ENCODE measurements at places on chromosomes 2 and 18. TPM values are rescaled to one million over a fixed set of nuclear protein-coding genes. Genes with fewer than 3 reads are reported as not detected.
A peak's percentile ranks its signal among the peaks of the same experiment; 100 is the strongest.

GATA6 gene
- 2.5 TPM for total RNA-seq

CHST10 gene
- 21.8 TPM for total RNA-seq

RTP5 gene
- total RNA-seq: not detected

FBXO15 gene
- total RNA-seq: 2.0 TPM

RTKN gene
- 88.4 TPM for total RNA-seq

DSC2 gene
- total RNA-seq: 31.8 TPM

PPP1R1C gene
- 2.1 TPM for total RNA-seq

TUBA3E gene
- not detected for total RNA-seq

TMEM163 gene
- total RNA-seq: 2.4 TPM

- DNase-seq: peak; percentile 26
Observed at GRCh38 chr2:85066874-85067351, 66.3 kb upstream of the TCF7L1 start.

DNA sequence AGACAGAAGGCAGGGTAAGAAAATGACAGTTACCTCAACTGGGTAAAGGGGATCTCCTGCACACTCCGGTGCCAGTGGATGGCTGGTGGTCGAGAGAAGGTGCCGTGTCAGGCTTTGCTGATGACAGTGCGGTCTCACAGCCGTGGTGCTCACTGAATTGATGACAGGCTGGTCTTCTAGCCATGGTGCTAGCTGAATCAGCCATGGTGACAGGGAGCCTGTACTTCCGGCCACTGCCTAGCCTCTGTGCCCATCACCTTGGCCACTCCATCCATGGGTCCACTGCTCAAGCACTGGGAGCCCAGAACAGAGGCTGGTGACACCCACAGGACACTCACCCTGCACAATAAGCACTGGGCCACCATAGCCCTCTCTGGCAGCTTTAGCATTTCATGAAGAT, 315.9 kb downstream of the FBXO15 start:
- no peak for DNase-seq

- no peak for DNase-seq
Observed at GRCh38 chr2:163719331-163719730, 16.5 kb downstream of the FIGN start.

- no peak for DNase-seq
Observed at GRCh38 chr18:51182824-51183223, 14.7 kb downstream of the MEX3C start.

DNA sequence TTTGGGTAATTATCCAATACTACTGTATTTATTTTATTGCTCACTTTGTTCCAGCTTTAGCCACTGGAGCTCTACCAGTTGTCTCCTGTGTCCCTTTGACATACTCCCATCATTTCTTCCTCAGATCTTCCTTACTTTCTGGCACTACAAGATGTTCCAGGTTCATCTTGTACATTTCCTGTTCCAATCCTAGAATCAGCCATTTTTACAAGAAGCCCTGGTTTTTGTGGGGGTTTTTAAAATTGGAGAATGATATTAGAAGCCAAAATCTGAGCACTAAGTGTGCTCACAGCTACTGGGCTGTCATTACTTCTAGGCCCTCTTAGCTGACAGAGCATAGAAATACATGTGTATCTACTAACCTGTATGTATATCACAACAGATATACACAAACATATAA, 164.3 kb downstream of the ZFP36L2 start:
- no peak for DNase-seq

GRCh38 chr2:151374436-151374835, 17.0 kb downstream of the TNFAIP6 start:
- peak; percentile 69 for DNase-seq

- no peak for DNase-seq
Observed at GRCh38 chr2:167293943-167294775, 405.9 kb downstream of the XIRP2 start.

GRCh38 chr2:220513573-220514288, 886.3 kb downstream of the SLC4A3 start:
- no peak for DNase-seq

DNA sequence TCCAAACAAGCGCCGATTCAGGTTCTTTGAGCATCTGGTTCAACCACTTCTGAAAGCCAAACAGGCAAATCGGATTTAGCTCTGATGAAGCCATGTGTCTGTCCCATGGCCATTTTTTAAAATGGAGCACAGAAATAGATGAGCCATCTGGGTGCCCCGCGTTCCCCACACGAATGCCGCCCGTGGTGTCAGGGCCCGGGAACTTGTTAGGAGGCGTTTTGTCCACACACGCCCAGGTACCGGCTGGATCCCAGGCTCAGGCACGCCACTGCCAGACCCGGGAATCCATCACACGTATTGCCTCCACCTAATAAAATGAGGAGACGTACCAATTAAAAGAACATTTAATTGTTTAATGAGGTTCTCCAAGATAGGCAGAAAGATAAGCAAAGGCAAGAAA, 374.4 kb upstream of the SALL3 start:
- DNase-seq: no peak

GRCh38 chr2:75565472-75566462, 5.0 kb upstream of the EVA1A start:
- DNase-seq: peak; percentile 74

DNA sequence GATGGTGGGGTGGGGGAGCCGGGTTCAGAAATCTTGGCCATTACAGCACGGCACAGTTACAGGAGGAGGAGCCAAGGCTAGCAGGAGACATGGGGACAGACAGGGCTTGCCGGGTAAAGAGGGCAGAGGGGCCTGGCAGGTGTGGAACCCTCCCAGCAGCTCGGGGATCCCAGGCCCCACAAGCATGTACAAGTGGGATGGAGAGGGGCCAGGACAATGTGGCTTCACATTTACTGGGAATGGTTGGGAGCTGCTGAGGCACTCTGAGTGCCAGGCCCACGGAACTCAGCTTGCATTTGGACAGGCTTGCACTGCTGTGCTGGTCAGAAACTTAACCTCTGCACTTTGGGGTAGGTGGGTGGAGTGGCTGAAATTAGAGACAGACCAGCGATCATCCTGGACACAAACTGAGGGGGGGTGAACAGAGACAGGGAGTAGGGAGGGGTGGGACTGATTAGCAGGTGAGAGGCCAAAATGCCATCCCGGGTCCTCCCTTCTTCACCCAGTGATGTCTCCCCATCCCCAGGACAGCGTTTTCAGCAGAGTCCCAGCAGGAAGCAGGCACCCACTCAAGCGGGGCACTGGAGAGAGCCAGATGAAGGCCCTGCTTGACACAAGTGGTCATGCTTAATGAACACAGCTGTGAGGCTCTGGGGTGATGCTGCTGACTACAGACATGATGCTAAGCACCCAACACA, 9.6 kb downstream of the PER2 start:
- DNase-seq: no peak
